ENCODE measurements at places on chromosomes 7 and 10. TPM values are rescaled to one million over a fixed set of nuclear protein-coding genes. Genes with fewer than 3 reads are reported as not detected.
A peak's percentile ranks its signal among the peaks of the same experiment; 100 is the strongest.

DNA sequence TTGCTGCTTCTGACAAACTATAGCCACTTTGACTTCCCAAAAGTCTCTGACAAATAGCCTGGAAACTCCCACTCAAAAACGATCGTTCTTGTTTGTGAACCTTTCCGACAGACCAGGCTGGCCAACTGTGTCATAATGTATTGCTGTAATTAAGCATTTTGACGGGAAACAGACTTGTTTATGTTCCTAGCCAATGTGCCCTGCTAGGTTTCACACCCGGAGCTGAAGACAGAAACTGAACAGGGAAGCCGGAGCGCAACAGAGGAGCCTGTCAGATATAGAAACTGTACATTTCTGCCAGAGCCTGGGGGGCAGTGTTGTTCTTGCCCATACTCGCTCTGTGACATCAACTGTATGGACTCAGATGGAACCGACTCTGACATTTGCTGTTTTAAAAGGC is 55.3 kb upstream of the C7orf33 start:
- DNase-seq, result peak; percentile 63

DNA sequence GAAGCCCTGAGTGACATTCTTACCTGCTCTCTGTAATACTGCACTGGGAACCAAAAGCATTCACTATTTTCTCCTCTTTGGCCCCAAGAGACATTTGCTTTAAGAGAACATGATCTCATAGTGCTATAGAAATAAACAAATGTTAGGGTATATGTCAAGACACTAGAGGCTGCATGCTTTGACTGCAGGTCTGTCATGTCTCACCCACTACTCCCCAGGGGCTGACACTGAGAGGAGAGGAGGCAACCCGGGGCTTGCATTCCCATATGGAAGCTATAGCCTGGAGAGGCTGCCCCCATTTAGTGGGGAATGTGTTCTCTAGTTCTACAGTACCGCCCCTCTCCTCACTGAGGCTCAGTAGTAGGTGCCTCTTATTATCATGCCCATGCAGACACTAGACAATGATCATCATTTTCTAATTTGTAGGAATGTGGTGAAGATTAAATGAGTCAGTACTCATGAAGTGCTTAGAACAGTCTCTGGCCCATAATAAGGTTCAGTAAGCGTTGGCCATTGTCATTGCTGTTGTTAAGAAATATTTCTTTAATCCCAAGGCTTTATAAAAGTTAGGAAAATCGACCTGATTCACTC is 4.9 kb upstream of the SLF2 start:
- DNase-seq, result no peak

GRCh38 chr10:102628451-102628911 is 15.8 kb upstream of the TRIM8 start:
- peak; percentile 84 for DNase-seq

- DNase-seq, result no peak
Measured at GRCh38 chr10:50951365-50951764, 65.9 kb upstream of the A1CF start.

- DNase-seq, result no peak
Measured at GRCh38 chr10:4190876-4191275, 405.9 kb upstream of the KLF6 start.

- DNase-seq, result no peak
Measured at GRCh38 chr10:99730026-99730425, 1.9 kb downstream of the COX15 start.

GRCh38 chr10:43227911-43228782 is 38.7 kb downstream of the RASGEF1A start:
- no peak for DNase-seq

GRCh38 chr10:49138361-49138891 is 4.6 kb upstream of the FAM170B start:
- DNase-seq, result no peak

DNA sequence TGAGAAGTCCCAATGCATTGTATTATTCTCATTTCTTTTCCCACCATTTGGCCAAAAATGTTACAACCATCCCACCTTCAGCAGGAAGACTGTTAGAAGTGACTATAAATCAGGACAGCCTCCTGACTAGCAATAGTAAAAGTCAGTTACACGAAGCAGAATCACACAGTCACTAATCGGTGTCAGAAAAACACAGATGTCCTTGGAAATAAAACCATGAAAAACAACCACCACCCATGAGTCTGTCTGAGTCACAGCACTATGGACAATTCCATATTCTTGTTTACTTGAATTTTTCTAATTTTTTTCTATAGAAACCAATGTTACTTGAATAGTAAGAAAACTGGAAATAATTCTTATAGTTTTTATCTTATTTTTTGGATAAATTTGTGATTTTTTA is 81.9 kb upstream of the FRMD4A start:
- no peak for DNase-seq

GRCh38 chr10:30374353-30374752 is 25.3 kb upstream of the MTPAP start:
- DNase-seq, result no peak

DNA sequence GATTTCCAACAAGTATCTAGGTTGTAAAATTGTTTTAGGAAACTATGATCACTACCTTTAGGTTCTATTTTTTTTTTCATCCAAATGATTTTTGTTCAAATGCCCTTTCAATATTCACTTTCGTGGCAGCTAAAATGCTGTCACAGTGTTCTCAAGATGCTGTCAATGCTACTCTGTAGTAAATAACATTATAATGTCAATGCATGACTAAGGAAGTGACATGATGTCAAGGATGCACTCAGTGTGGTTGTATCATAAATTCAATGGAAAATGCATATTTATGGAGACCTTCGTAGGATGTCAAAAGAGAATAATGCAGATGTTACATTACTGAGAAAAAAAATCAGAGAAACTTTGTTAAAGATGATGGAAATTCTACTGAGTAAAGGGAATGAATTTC is 673.8 kb downstream of the ANKRD7 start:
- no peak for DNase-seq

DNA sequence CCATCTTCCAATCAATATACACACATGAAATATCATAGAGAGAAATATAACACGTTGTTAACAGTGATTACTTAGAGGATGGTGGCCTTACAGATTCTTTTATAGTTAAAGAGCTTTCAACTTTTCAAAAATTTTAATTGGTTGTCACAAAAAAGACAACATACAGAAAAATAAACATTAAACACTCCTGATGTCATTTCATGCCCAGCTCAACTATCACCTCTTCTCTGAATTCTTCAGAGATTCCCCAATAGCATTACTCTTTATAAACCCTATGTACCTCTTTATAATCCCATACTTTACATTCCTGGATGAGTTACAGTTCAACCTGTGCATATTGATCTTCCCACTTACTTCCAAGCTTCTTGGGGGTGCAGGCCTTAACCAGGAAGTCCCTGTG is 159.8 kb downstream of the POU6F2 start:
- no peak for DNase-seq

C7orf57 gene
- total RNA-seq, result not detected

AGAP6 gene
- 80.8 TPM for total RNA-seq

CCL24 gene
- 9.1 TPM for total RNA-seq

PON3 gene
- 4.3 TPM for total RNA-seq
